ENCODE measurements at places on chromosomes 6 and 20.

GRCh38 chr6:92906385-92906784, 513.0 kb downstream of the EPHA7 start:
- DNase-seq = no peak

DNA sequence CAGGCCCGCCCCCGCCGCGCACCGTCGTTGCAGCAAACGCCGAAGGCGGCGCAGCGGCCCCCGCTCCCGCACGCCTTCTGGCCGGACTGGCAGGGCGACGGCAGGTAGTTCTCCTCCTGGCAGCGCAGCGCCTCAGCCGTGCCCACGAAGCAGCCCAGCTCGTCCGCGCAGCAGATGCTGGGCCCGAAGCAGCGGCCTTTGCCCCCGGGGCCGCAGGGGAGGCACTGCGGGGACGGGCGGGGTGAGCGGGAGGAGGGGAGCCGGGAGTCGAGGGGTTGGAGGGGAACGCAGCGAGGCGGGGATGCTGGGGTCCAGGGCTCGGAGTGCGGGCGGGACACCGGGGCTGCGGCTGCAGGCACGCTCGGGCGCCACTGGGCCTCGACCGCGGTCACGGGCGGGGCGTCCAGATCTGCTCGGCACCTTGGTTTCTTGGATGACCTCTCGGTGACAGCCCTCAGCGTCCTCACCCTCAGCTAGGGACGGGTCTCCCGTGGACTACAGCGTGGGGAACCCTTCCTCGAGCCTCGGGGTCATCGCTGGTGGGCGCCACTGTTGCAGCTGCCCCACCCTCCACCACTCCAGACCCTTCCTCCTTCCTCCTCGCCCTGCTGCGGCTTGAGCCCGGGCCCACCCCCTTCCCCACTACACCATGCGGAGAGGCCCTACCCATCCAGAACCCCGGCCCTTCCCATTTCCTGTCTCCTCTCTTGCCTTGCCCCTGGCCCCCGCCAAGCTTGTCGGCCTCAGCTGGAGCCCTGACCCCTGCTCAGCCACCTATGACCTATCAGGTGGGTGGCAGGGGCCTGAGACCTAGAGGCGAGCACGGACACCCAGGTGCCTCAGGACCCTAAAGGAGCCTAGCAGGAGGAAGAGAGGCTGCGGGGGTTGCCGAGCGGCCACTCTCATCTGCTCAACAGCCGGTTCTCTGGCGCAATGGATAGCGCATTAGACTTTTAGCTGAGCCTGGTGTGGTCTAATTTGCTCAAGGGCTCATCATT, 1.3 kb downstream of the AVP start:
- DNase-seq = no peak

DNA sequence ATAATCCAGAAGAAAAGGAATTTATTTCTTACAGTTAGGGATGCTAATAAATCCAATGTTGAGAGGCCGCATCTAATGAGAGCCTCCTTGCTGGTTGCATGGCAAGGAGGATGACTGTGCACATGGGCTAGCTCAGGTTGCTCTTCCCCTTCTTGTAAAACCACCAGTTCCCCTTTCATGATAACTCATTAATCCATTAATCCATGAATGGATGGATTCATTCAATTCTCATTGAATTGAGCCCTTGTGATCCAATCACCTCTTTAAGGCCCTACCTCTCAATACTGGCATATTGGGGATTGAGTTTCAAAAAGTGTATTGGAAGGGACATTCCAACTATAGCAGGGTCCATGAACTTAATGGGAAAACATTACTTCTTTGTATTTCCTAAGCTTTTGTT, 149.5 kb downstream of the BMP2 start:
- DNase-seq = no peak

DNA sequence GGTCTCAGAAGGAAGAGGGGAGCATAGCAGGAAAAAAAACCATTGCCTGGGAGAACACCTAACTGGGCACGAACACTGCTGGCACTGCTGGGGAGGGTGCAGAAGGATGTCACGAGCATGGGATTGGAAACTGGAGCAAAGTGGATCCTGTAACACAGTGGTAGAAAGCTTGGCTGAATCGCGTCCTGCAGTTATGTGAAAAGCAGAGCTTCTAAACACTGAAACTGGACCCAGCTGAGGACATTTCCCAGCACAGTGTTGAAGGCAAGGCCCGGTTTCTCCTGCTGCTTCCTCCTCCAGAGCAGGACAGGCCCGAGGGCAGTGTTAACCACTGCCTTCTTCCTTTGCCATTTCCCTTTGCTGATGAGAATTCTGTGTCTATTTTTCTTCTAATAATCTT, 6.7 kb downstream of the APMAP start:
- DNase-seq = peak; percentile 1

GRCh38 chr6:49513153-49513989, 13.6 kb downstream of the GLYATL3 start:
- DNase-seq = no peak

DNA sequence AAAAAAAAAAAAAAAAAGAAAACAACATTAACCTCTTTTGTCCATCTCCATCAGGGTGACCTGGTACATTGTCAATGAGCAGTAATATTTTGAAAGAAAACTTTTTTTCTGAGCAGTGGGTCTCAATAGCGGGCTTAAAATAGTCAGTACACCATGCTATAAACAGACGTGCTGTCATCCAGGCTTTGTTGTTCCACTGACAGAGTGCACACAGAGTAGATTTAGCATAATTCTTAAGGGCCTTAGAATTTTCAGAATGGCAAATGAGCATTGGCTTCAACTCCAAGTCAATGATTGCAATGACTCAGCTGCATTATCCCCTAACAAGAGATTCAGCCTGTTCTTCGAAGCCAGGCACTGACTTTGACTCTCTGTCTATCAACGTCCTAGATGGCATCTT, 35.6 kb downstream of the MAP7 start:
- DNase-seq = no peak

DNA sequence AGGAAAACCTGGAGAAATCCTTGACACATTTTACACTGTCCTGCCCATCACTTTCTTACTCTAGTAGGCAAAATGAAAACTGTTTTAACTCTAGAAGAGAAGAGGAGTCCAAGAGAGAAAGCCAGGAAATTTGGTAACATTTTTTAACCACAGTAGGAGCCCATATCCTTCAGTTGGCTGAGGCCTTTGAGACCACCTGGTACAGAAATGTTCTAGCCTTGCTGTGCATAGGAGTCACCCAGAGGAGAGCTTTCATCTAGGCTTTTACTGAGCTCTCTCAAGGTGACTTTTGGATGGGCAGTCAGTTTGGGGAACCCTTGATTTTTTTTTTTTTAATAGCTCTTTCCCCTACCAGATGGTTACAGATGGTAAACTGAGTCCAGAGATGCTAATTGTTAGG, 25.0 kb downstream of the LRRN4 start:
- DNase-seq = no peak

DNA sequence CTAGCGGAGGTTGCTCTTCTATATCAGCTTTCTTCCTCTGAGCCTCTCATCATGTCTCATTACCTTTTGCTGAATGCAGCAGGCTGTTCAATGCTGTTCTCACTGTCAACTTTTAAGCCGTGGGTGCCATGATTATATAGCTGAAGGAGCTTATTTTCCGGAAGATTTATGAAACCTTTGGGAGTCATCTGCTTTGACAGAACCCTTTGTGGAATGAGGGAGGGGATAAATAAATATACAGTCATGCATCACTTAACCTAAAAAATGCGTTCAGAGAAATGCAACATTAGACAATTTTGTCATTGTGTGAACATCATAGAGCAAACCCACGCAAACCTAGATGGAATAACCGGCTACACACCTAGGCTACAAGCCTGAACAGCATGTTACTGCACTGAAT, 102.2 kb upstream of the AKAP12 start:
- DNase-seq = no peak

DNA sequence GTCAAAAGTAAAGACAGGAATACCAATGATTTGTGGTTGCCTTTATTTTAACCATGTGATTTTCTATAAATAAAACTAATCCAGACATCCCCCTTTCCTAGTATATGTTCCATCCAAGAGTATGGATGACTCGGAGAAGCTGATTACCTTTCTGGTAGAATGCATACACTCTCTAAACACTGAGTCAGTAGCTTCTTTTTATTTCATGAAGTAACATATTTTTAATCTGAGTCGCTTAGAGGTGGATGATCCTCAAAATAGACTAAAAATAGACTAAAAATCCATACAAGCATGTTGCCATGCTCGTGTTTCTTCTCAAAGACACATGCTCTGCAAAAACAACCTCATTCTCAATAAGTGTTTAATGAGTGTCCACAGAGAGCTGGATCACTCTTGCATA, 263.7 kb downstream of the COL12A1 start:
- DNase-seq = no peak

- no peak for DNase-seq
Measured at GRCh38 chr6:45555981-45556771, 178.4 kb upstream of the SUPT3H start.

GRCh38 chr6:30101444-30102413, 11.2 kb downstream of the TRIM31 start:
- DNase-seq = peak; percentile 51

DNA sequence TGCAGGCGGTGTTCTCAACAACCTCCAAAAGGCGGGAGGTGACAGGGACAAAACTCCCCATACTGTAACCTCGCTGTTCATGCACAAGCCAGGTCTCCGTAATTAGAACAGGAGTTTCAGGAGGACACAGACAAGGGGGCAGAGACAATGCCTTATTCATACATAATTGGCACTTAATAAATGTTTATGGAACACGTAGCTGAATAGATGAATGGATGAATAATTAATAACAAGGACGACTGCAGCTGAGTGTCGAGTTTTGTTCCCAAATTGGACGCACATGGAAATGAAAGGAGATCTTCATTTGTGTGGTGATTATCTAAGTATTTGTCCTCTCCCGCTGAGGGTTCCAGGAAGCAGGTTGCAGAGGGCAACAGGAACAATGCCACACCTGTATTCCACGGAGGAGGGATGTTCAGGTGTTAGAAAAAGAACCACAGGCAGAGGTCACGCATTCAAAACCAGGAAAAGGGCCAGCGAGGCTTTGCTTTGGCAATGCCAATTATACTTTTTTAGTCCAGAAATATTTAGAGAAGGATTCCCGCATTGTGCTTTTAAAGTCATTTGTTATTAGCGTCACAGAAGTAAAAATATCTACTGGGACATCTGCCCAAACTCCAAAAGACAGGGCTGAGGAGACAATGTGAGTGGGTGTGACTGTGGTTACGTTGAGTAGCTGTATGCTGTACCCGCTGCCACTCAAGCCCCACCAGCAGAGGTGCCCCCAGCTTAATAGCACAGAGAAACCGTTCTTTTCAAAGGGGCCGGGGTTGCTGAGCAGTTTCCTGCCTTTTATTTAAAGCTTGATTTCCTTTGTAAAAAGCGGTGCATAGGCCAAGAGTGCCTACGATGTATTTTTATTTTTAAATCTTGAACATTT, 123.3 kb downstream of the PXDC1 start:
- DNase-seq = no peak

GRCh38 chr6:15930207-15930606, 198.7 kb upstream of the MYLIP start:
- no peak for DNase-seq

GRCh38 chr20:46289432-46289831, 18.9 kb downstream of the CDH22 start:
- no peak for DNase-seq

- DNase-seq = no peak
Measured at GRCh38 chr6:105898286-105898685, 187.8 kb upstream of the PRDM1 start.

- DNase-seq = no peak
Measured at GRCh38 chr6:16002332-16003196, 126.3 kb upstream of the MYLIP start.

DNA sequence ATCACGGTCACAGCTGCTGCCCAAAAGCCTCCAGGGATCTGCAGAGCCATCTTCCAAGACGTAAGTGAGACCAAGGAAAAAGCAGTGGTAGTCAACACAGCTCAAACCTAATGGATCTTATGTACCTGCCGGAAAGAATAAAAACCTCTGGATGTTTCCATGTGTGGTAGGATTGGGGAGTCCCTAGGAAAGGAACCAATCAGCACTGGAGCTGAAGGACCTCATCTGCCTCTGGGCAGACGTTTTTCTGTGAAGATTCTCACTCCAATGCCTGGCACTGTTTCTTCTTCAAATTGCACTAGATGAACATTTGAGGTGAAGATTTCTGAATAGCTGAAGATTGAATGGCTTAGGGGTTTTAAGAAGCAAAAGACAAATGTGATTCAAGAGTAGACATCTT, at the start of gene HLA-DQB2:
Gene HLA-DQB2 (minus strand): TSS at position 112 of the 400 bp plus-strand sequence. CDS start 62 bp downstream, at position 50.
- DNase-seq = no peak

- DNase-seq = no peak
Measured at GRCh38 chr6:24897186-24897585, 38.6 kb downstream of the RIPOR2 start.

- no peak for DNase-seq
Measured at GRCh38 chr6:109229536-109229935, 134.2 kb downstream of the CEP57L1 start.

DNA sequence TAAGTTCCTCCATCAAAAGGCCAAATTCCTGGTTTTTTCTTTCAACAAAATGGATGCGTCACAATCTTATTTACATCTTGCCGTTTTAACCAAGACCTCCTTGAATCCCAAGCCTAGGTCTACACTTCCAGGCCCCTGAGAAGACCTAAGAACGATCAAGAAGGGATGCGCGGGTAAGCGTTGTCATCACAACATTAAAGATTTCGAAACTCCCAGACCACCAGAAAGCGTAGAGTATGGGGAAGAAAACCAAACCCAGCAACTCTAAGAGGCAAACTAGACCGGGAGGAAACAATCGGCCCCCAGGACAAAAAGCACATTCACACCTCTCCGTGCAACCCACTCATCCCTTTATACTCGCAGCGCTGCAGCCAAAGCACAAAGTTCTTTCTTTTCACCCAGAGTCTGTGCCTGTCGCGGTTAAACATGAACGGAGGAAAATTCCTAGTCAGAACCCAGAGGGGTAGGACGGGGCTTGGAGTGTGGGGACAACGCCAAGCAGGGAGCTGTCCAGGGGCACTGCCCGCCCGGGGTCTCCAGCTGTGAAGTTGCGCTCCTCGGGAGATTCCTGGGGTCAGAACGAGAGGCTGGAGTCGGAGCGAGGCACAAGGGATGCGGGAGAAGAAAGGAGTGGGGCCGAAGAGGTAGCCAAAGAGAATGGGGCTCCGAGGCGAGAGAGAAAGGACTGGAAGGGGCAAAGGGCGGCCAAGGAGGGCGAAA, 725 bp downstream of the OSER1 start:
- no peak for DNase-seq

- DNase-seq = no peak
Measured at GRCh38 chr6:20718705-20719653, 184.7 kb downstream of the CDKAL1 start.

GRCh38 chr6:140908505-140908904, 1224.2 kb upstream of the GJE1 start:
- no peak for DNase-seq

GRCh38 chr6:124798942-124799496, 163.2 kb upstream of the RNF217 start:
- no peak for DNase-seq
